ENCODE measurements at places on chromosomes 4 and X.

DNA sequence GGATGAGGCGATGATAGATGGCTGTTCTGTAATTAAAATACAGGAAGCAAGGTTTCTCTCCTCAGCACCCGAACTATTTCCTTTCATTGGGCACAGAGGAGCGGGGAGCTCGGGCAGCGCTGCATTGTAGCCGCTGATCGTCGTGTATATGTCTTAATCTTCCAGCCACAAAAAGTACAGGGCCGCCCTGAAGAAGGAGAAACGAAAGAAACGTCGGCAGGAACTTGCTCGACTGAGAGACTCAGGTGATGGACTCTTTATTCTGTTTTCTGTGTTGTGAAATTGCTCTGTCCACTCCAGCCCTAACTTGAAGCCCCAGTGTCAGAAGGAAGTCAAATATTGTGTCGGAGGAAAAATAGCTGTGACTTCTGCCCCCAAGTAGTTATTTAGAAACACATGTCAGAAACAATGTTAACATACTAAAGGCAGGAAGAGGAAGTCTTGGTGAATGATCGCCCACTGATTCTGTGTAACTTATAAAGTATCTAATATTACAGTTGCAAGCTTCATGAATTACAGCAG is 546 bp downstream of the ZRSR2 start:
- peak; percentile 24 for DNase-seq

DNA sequence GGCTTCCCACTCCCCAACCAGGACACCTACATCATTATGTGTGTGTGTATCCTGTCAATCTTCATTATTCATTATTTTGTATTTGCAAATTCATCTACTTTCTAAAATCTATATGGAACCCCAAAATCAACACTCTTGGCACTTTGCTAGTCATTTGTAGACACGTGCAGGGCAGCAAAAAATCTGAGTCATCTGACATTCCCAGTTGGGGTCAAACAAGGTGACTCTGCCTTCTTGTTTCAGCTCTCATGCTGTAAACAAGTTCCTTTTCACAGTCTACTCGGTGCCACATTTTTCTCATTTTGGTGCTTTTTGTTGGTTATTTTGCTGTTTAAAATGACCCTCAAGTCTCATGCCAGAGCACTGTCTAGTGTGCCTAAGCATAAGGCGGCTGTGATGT is 5.9 kb downstream of the MRFAP1L1 start:
- DNase-seq = no peak

- no peak for DNase-seq
Measured at GRCh38 chr4:143667461-143667860, 33.0 kb downstream of the FREM3 start.

DNA sequence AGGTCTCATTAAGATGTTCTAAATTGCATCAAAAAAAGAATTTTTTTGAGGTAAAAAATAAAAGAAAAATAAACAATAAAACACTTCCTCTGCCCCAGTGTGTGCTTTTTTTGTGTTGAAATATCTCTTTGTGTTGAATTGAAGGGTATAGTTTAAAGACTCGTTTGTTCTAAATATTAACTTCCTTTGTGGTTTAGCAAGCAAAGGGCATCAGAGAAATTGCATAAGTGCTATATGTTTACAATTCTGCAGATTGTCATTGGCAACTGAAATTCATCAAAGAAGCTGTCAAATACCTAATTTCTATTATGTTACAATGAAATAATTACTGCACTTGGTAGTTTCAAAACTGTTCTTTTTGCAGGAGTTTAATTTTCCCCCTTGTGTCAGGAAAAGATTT is 260.5 kb downstream of the DKK2 start:
- no peak for DNase-seq

DNA sequence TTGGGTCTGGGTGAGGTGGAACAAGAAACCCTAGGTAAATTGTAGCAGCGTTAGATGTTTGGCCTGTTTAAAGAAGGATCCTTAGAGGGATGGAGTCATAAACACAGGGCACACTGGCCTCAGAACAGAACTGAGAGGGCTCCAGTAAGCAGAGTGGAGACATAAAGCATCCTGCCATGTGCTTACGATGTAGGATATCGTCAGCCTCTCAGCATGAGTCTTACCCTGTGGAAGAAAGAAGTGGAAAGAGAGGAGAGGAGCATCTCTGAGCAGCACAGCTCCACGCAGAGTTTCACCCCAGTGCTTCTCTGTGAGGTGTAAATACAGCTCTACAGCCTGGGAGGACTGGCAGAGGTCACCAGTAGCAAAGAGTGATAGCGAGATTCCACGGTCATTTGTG is 27.8 kb upstream of the SORBS2 start:
- DNase-seq = no peak

GRCh38 chr4:15149839-15150592 is 147.7 kb downstream of the CPEB2 start:
- DNase-seq = no peak
